Non-pigmented ciliary epithelial cell (primary cell): ENCODE measurements at places on chromosomes 2 and 18.
A peak's percentile ranks its signal among the peaks of the same experiment; 100 is the strongest.

GRCh38 chr2:15748736-15749323 is 157.2 kb downstream of the DDX1 start:
- no peak for DNase-seq

DNA sequence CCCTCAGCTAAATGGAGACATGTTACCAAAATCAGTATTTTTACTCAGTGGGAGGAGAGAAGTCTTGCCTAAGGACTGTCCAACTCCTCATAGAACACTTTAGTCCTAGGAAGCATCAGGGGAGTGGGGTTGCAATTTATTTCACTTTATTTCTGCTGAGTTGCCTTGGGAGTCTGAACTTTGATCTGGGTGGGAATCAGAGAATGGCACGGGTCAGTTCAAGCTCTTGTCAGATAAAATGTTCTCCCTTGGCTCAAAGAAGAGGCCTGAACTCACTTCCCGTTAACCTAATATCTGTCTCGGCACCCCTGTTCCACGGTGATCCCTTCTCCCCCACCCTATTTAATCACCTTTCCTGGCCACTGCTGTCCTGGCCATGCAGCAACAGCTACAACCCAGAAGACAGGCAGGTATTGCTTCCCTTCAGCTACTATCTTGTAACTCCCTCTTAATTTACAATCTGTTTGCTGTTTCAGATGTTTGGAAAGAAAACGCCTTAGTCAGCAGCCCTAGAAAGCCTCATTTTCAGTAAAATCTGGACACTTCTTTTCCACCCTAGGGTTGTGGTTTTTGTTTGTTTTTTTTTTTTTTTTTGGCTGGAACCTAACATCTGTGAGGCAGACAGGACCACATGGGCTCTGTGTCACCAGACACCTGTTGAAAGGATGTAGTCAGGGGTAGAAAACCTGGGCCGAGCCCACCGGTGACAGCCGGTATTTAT is 52.5 kb downstream of the SERTAD2 start:
- DNase-seq = no peak

GRCh38 chr2:101872480-101872879 is 119.3 kb upstream of the IL1R2 start:
- no peak for DNase-seq

DNA sequence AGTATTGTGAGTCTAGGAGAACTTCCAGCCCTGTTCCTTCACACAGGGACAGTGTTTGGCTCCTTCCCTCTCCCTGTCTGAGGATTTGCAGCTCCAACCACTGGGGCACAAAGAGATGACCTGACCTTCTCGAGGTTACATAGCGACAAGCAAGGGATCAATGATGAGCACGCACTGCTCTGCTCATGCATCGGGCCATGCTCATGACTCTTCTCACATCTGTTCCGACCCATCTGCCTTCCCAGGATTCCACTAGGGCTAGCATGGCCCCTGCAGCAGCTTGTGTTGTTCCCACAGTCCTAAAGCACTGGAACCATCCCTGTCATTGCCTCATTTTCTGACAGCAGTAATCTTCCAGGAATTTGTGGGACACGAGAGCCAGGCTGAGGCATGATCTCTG is 78.8 kb upstream of the ARHGAP28 start:
- DNase-seq = no peak

DNA sequence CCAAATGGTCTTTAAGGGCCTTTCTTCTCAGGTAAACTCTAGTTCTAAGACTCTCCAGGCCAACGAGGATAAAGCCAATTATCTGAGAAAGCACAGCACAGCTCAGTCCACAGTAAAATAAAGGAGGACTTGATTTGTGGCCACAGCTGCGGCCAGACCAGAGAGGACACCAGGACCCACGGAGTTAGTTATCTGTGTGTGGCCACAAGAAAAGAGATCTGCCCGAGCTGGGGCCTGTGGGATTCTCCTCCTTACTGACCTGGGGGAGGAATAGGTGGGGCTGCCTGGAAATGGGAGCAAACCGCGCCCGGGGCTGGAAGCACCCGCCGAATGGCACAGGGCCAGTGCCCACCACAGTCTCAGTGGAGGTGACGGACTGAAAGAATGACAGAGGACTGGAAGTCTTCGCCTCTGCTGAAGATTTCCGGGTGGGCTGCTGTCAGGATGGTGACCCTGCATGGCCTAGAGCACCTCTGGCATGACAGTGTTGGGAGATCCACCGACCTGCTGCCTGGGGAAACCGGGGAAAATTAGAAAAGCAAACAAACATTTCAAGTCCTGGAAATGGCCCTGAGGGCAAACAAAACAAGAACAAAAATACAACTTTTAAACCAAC is 13.3 kb downstream of the PROC start:
- no peak for DNase-seq

GRCh38 chr2:224969633-224970260 is 72.5 kb downstream of the DOCK10 start:
- DNase-seq = no peak

GRCh38 chr18:41052625-41053024 is 902.4 kb upstream of the PIK3C3 start:
- DNase-seq = no peak

GRCh38 chr2:98569197-98569793 is 39.0 kb downstream of the COA5 start:
- DNase-seq = no peak

DNA sequence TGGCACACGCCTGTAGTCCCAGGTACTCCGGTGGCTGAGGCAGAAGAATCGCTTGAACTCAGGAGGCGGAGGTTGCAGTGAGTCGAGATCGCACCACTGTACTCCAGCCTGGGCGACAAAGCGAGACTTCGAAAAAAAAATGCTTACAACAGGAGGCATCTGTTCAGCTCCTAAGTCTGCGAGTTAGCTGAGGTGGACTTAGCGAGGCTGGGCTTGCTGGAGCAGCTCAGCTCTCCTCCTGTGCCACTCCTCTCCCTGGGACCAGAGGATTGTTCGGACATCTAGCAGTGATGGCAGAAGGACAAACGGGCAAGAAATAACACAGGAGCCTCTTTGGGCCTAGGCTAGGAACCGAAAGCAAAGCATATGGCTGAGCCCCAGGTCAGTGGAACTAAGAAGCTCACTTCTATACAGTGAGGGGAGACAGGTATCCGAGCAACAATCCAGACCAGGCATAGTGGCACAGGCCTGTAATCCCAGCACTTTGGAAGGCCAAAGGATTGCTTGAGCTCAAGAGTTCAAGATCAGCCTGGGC is 260.1 kb downstream of the GLI2 start:
- no peak for DNase-seq

DNA sequence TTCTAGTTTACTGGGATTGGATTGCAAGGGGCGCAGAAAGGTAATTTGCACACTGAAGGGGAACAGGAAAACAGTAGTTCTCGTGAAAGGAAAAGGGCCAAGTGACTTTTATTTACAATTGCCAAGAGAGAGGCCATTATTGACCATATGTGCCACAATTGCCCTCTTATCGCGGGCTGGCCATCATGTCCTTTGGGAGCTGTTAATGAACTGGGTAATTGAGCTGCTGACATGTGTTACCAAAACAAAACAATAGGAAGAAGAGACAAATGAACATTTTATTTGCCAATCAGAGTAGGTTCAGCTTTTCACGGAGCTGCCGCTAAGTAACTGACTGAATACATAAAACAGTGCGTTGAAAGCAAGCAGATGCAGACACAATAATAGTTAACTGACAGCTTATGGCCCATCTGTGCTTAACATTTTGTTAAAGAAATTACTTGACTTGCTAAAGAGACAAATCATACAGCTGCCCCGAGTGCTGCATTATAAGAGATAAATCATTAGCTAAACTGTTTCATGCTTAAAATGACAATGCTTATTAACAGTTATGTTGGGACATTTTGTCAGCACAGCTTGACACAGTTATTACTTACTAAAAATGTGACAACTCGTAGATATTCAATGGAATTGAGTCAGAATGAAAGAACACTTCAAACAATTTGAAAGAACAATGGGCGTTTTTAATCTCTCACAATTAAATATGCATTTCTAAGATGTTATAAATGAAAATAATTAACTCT is 57.5 kb downstream of the PAX3 start:
- no peak for DNase-seq

- DNase-seq = no peak
Observed at GRCh38 chr2:42456126-42456839, 37.5 kb downstream of the KCNG3 start.

DNA sequence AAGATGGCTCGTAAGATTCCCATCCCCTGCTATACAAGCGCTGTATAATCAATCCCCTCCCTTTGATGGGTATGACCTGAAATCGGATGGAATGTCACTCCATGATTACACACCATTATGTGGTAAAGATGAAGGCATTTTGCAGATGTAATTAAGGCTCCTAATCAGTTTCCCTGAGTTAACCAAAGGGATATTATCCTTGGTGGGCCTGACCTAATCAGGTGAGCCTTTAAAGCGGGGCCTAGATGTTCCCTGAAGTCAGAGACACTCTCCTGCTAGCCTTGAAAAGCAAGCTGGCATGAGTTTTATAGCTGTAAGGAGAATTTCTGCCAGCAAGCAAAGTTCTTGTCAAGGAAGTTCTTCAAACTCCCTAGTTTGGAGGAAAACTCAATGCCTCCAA is 223.8 kb upstream of the FN1 start:
- no peak for DNase-seq

GRCh38 chr2:12050396-12050795 is 304.0 kb downstream of the LPIN1 start:
- DNase-seq = peak; percentile 69

GRCh38 chr2:48560546-48561209 is 30.7 kb downstream of the STON1 start:
- no peak for DNase-seq

GRCh38 chr2:224211181-224211480 is 172.0 kb upstream of the SERPINE2 start:
- DNase-seq = no peak

DNA sequence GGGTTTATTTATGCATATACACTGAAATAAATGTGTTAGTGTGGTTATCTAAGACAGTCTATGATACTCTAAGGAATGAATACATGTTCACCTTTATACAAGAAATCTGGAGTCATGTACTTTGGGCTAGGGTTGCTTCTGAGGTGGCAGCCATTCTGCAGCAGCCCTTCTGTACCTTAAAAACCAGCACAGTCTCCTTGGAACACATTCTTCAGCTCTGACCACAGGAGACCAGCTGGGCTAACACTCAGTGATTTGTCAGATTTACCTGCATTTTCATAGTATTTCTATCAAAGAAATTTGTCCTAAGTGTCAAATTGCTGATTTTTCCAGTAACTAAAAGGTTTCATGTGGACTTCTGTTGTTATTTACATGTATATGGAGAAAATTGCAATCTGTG is 167.7 kb downstream of the CAMKMT start:
- DNase-seq = no peak

DNA sequence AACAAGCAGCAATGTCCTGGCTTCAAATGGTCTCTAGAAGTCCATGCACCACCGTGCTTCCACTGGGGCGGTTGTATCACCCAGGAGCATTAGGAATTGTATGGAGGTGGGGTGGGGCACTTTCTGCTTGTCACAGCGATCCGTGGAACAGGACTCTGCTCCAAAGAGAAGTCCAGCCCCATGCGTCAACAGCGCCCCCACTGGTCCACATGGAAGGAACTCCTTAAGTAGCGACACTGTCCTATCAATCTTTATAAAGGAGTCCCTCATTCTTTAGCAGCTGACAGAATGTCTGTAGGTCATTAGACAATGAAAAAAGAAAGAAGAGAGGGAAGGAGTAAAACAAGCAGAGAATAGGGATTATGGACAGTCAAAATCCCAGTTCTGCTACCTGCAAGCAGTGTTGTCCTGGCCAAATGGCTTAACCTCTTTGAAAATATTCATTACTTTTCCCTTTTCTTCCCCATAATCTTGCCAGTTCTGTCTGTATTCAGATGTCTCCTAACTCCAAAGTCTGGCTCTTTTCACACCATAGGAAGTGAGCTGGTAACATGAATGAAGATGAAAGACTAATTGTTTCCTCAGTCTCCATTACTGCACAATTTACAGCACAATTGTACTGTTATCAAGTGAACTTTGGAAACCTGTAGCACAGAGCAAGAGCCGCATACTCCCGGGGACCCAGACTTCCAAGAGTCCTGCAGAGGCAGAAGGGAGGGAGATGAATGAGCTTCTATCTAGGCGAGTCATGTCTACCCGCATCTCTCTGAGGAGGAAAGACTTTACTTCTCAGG is 9.9 kb downstream of the NFE2L2 start:
- DNase-seq = no peak

GRCh38 chr2:219959471-219959870 is 332.0 kb downstream of the SLC4A3 start:
- no peak for DNase-seq

- no peak for DNase-seq
Observed at GRCh38 chr2:174012347-174013314, 47.5 kb upstream of the SP3 start.

DNA sequence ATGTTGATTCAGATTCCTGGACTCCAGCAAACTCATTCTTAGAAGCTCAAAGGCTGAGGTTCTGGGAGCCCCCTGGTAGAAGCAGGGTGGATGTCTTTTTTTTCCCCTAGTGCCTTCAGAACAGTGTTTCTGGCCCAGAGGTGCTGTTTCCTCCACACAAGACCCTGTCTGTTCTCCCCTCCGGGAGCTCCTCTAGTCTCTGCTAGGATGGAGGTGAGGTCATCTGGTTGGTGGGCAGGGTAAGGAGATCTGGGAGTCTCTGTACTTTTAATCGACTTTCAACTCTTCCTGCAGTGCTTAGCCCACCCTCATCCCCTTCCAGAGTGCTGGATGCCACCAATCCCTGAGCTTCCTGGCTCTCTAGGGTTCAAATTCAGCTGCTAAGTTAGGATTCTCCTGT is 192.0 kb downstream of the SH3BP4 start:
- DNase-seq = no peak

DNA sequence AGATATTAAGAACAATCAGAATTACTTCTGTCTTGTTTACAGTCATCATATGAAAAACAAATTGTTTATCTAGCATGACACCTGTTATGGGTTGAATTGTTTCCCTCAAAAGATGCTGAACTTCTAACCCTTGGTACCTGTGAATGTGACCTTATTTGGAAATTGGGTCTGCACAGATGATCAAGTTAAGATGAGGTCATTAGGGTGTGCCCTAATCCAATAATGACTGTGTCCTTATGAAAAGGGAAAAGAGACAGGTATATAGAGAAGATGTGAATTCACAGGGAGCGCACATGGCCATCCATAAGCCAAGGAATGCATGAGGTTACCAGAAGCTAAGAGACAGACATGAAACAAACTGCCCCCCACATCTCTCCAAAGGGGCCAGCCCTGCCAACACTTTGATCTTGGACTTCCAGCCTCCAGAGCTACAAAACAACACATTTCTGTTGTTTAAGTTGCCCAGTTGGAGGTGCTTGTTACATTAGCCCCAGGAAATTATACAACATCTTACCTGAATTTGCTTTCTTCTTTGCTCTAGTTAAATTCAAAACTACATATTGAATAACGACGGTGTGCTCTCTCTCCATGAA is 2.3 kb upstream of the HPCAL1 start:
- DNase-seq = no peak
